Stromal cell of bone marrow (primary cell): ENCODE measurements at places on chromosomes 7 and 10.

- DNase-seq = no peak
These were observed 24.3 kb downstream of the EPDR1 start for GRCh38 chr7:37944737-37945054.

DNA sequence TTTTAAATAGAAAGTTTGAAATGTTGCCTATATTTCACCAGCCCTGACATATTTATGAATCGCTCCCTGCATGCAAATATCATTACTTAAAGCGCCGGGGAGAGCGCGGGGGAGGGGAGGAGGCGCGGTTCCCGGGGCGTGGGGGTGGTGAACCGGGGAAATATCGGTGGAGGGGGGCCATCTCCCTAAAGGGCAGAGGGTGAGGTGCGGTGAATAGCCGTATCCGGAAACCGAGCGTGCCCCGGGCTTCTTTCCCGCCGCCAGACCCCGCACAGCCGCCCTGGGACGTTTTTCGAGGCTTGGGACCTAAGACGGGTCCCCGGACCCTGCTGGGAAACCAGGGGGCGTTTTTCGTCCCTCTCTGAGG, 6.9 kb upstream of the ZNF503 start:
- DNase-seq = no peak

GRCh38 chr10:124713679-124714255, 30.4 kb downstream of the FAM53B start:
- no peak for DNase-seq

- DNase-seq = no peak
These were observed 573.3 kb downstream of the GALNT17 start for GRCh38 chr7:71705217-71705616.

DNA sequence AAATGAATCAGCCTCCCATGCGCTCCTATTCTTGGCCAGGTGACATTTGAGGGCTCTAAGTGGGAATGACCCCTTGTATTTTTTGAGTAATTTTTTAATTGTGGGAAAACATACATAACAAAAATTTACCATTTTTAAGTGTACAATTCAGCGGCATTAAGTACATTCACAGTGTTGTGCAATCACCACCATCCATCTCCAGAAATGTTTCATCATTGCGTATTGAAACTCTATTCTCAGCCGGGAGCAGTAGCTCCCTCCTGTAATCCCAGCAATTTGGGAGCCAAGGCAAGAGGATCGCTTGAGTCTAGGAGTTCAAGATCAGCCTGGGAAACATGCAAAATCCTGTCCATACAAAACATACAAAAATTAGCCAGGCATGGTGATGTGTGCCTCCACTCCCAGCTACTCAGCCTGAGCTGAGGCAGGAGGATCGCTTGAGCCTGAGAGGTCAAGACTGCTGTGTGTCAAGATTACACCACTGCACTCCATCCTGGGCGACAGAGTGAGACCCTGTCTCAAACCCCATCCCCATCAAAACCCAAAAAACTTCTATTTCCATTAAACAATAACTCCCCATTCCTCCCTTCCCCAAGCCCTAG, 2.5 kb downstream of the ANTXRL start:
- DNase-seq = no peak
